ENCODE measurements at places on chromosomes 12 and 14. TPM values are rescaled to one million over a fixed set of nuclear protein-coding genes. Genes with fewer than 3 reads are reported as not detected.
A peak's percentile ranks its signal among the peaks of the same experiment; 100 is the strongest.

LALBA gene
- not detected for total RNA-seq

KRT83 gene
- total RNA-seq: not detected

LAG3 gene
- 3.4 TPM for total RNA-seq

PRB2 gene
- total RNA-seq: not detected

GRCh38 chr12:7013101-7013500, 5.2 kb downstream of the LPCAT3 start:
- DNase-seq: no peak

DNA sequence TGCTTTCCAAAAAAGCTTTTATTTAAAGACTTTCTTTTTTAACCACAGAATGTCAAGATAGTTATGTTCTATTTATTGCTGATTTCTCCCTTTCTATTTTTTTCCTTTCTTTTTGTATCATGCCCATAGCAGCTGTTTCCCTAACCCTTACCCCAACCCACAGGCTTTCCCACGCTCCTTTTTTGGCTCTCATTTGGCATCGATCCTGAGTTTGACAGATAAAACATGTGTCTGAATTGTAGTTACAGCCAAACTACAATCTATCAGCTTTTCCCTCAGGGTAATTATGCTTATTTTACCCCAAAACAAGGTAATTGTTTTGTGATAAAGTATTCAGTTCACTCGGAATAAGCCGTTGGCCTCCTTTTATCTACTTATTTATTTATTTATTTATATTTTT, 46.7 kb downstream of the PDE3A start:
- no peak for DNase-seq

DNA sequence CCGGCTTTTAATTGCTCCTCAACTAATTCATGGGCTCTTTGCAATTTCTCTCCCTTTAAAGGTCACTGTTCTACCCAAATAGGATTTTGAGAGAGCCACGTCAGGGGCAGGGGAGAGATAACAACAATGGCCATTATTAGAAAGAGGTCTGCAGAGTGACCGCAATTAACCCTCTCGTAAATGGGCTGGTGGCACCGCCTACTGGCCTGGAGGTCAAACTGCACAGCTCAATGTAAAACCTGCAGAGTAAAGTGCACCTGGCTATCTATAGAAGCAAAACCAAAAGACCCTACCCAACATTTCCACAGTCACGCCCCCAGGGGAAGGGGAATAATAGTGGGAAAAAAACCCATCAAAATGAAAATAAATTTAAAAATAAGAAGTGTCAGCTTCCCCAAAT, 21.6 kb upstream of the CLEC4E start:
- DNase-seq: no peak

GRCh38 chr14:78967111-78967809, 797.1 kb downstream of the NRXN3 start:
- no peak for DNase-seq

GRCh38 chr14:95885866-95886265, 9.2 kb downstream of the TUNAR start:
- DNase-seq: no peak

DNA sequence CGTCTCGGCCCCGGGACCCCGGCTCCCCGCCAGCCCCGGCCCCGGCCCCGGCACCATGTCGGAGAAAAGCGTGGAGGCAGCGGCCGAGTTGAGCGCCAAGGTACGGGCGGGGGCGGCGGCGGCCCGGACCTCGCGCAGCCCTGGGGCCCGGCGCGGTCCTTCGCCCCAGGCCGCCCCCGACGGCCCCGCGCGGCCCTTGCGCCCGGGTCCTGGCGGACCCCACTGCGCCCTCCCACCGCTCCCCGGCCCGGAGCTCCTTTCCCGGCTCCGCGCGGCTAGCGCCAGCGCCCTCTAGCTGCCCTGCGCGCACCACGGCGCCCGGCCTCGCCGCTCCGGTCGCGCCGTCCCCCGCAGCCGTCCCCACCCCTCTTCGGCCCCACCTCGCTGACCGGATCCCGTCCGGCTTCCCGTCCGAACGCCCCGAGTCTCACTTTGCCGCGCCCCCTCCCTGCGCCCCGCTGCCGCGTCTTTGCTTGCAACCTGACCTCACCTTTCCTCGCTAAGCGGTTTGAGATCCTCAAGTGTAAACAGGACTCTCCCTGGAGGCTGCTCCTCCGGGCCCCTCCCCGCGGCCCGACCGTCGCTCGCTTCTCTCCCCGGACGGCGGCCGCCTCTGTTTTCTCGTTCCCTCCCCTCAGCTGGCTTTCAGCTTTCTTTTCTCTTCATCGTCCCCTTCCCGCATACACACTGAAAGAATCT, 637 bp downstream of the PTMS start:
- DNase-seq: peak; percentile 91

GRCh38 chr14:20609215-20610001, 18.2 kb upstream of the RNASE12 start:
- peak; percentile 77 for DNase-seq

DNA sequence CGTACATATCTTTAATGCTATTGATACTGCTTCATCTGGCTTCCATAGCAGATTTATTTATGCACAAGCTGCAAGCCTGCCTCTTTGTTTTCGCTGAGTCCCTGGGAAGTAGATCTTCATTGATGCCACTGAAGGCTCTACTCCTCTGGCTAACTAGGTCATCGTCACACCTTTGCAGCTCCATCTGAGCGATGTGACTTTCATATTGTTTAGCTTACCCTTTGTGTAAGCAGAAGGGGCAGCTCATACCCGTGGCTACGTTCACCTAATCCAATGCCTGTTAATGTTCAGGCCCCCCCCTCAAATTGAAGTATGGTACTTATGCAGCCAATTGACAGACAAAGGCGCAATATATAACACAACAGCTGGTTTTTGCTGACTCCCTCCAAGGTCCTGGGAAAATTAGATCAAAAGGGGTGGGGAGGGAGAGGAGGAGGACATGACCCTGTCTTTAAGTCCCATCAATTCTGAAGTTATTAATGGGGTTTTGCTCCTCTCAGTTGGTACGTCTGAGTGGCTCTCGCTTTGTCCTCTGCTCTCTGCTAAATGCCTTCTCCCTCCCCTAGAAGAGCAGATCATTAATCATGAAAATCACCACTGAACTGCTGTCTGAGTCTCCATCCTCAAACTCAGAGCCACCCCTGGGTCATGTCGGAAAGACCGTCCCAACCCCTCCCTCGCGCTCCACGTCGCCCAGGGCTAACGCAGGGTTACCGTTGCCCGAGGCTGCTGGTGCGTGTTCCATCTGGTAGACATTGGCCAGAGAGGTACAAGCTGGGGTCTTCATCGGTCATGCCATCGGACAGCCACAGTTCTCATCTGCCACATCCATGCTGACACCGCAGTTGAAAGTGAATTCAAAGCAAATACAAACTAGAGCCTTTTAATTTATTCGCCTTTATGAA, 128.8 kb downstream of the ADGRD1 start:
- DNase-seq: no peak

DNA sequence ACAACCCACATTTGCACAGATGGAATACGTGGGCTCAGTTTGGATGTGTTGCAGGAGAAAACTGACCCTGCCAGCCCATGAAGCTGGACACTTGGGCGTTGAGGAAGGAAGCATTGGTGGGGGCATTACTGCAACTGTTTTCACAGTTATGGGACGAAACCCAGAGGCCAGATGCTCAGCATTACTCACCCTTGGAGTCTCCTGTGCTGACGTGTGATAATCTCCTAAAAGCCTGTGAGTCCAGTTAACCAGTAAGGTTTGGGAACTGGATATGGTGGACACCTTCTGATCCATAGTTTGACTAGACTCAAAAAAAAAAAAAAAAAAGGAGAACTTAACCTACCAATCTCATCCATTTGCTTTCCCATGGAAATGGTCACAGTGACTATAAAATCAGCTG, 52.8 kb upstream of the EGLN3 start:
- DNase-seq: no peak

GRCh38 chr14:36069535-36069900, 107.0 kb downstream of the PTCSC3 start:
- DNase-seq: no peak

- no peak for DNase-seq
Observed at GRCh38 chr12:91774434-91774921, 371.2 kb downstream of the BTG1 start.

DNA sequence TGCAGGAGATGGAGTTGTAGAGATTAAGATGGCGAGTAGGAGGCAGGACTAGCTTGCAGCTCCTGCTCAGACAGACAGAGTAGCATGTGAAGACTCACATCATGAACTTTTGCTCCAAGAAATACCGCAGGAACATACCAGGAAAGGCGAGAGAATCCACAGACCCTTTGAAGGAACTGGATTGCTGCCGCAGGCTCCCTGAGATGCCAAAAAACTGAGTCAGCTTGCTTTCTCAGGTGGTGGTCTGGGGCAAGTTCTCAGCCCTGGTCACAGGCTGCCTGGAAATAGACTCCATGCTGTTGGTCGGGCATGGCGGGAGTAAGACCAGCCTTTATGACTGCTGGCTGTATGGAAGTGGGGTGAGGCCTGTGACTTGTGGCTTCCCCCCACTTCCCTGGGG, 163.6 kb upstream of the NAV3 start:
- DNase-seq: no peak

GRCh38 chr12:9702255-9702654, 30.6 kb downstream of the CLECL1 start:
- DNase-seq: no peak

- no peak for DNase-seq
Observed at GRCh38 chr12:112978163-112979040, at the start of gene OAS2. Gene OAS2, plus strand, starts transcription at chr12:112978519. Its CDS starts 90 bp downstream, at chr12:112978609.

GRCh38 chr12:47739979-47740378, 14.7 kb upstream of the ENDOU start:
- no peak for DNase-seq

- no peak for DNase-seq
Observed at GRCh38 chr12:108495054-108495453, 20.0 kb upstream of the FICD start.

GRCh38 chr12:16072678-16073077, 161.5 kb downstream of the DERA start:
- DNase-seq: no peak

GRCh38 chr14:92963301-92964123, 40.6 kb downstream of the CHGA start:
- DNase-seq: no peak

- DNase-seq: no peak
Observed at GRCh38 chr12:41653386-41654326, 465.5 kb downstream of the PDZRN4 start.

DNA sequence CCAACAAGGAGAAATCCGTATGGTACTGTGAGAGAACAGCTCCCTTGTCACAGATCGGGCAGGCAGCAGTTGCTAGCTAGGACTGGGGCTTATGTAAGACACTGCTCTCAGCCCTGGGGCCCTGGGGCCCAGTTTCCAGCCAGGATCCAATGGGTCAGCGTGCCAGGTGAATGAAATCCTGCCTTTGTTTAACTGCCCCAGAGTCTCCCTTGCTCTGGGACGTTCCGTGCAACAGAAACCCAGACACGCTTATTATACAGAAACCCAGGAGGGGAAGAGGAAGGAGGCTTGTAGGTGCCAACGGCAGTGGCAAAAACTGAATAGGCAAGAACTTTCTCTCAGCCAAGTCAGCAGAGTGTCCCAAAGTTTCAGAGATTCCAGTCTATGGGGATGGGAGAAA, 110.6 kb downstream of the DIO2 start:
- no peak for DNase-seq

- no peak for DNase-seq
Observed at GRCh38 chr12:53825246-53826081, 73.7 kb upstream of the CISTR start.

DNA sequence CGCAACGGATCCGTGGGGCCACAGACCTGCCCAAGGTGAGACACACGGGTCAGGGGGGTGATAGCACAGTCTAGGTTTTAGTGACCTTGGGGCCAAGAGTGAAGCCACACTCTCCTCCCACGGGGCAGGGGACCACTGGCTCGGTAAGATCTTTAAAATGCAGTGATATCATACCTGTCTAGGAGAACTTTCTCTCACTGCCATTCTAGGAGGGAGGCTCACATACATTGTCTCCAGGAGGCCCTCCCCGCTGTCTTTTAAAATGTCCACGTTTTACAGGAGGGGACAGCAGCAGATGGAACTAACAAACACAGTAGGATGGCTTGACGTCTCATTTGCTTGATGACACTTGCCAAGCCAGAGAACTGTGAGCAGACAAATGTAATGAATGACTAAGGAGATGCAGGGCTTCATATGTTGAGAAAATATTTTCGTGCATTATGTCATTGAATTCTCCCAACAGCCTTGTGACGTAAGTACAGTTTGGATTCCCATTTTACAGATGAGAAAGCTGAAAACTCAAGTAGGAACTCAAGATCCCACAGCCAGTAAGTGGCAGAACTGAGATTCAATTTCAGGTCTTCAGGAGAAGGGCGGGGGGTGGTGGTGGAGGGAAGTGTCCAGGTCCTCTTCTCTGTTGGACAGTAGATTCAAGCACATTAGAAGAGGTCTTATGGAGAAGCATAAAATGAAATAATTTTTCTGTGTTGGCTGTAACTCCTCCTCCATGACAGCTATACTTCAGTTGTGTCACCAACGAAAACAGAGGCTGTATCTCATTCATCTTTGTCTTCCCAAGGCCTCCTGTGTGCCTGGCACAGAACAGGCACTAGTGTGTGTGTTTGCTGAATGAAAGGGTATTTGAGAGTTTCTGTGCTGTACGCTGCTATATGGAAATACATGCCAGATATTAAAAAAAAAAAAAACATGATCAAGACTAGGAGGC, 2.1 kb downstream of the VASH1 start:
- no peak for DNase-seq

DNA sequence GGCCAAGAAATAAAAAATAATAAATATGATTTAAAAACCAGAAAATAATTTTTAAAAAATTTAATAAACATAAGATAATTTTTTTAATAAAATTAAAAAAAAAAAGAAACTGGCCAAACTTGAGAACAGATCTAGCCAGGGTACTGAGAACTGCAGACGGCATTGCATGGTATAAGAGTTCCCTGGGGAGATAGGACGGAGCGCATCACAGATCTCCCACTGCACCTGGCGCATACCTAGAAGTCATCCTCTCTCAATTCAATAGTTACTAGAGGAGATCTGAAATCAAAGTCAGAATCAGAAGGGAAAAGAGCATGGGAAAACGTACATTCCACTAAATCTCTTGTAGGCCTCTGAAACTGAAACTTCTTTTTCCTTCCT, 58.9 kb upstream of the BCL2L14 start:
- DNase-seq: no peak

- no peak for DNase-seq
Observed at GRCh38 chr12:100987552-100988521, 193.3 kb downstream of the ANO4 start.

- peak; percentile 5 for DNase-seq
Observed at GRCh38 chr12:2380946-2381345, 328.2 kb downstream of the CACNA1C start.

DNA sequence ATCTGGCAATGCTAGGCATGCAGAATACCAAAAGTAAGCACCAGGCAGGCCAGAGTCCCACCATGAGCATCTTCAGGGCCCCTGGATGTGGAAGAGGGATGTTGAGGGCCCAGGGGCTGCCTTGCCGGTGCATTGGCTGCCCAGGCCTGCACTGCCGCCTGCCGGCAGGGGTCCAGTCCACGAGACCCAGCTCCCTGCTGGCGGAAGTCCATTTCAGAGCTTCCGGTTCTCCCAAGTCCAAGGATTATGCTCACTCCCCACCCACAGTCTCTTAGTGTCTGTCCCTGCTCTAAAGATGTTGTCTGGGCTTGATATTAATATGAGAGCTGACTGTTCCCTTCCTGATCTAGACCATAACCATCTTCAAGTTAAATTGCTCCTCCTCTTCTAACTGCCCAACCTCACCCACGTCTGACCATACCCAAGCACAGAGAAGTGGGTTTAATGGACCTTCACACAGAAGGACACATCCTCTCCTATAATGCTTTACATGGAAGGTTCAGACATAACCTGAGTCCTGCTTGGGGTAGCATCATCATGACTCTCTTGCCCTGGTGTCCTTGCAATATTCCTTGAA, 117.4 kb downstream of the DAD1 start:
- DNase-seq: no peak

- no peak for DNase-seq
Observed at GRCh38 chr12:53265783-53266182, 2.3 kb upstream of the ESPL1 start.

GRCh38 chr14:60014402-60014801, 77.3 kb upstream of the PCNX4 start:
- no peak for DNase-seq
